ENCODE measurements at places on chromosomes 7 and 10.

DNA sequence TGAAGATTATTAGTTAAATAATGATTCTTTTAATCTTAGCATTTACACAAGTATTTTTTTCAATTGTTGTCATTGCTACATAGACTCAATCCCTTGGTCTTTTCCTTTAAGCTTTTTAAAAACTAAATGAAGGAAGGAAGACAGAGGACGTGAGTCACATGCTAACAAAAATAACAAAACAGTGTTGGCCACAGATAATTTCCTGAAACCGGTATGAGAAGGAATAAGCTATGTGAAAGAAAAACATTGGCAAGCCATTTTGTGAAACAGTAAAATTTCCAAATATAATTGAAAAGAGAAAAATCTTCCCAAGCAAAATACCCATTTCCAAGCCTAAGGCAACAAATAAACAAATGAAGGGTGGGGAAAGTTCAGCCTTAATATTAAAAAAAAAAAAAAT, 223.0 kb downstream of the AHR start:
- no peak for DNase-seq

DNA sequence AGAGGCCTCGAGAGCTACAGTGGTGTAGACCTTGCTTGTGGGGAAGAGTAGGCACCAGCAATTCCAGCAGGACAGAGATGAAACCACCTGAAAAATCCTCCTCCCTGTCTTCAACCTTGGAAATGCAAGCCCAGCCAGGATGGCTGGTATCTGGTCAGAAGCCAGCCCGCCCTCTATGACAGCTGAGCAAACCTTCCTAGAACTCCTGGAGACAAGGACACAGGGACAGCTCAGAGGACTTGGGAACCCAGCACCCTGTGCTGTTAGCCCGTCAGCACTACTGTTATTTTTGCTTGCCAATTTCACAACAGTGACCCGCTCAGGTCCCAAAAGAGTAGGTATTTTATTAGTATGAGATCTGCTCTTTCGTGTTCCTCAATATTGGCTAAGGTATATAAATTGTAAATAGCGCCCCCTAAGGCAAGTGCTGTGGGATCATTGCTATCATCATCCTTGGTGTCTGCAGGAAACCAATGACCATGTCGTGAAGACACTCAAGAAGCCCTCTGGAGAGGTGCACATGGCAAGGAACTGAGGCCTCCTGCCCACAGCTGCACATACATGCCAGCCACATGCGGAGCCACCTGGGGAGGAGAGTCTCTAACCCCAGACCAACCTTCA, 156.5 kb upstream of the CHST15 start:
- no peak for DNase-seq

DNA sequence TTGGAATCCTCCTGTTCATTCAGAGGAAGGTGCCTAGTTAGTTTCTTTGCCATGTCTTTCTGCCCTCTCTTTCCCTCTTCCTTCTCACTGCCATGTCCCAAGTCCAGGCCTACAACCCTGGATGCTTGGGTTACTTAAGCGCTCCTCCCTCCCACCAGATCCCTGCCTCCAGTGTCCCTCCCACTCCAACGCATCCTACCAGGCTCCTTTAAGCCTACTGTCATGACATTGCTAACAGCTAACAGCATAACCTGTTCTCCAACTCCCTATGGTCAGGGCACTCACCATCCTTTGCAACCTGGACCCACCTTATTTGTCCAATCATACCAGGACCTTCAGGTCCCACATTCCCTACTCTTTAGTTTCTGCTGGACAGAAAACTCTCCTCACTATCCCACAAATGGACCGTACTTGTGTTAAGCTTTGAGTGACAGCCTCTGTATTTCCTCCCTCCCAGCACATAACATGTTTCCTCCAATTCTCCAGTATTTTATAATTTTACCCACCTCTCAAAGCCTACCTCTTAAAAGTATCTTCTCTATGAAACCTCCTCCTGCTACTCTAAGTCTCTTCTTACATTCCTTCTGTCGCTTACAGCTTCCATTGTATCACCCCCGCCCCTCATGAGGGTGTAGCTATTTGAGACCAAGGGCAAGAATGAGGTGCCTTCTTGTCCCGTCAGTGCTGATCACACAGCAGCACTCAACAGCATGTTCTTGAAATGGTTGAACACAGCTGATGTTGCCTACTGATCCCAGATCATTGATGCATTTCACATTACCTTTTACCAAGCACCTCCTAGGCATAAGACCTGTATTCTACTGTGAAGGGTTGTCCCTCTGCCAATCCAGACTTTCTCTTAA, 1.7 kb downstream of the BLNK start:
- no peak for DNase-seq

GRCh38 chr7:30001998-30002397, 12.4 kb upstream of the SCRN1 start:
- DNase-seq: no peak

DNA sequence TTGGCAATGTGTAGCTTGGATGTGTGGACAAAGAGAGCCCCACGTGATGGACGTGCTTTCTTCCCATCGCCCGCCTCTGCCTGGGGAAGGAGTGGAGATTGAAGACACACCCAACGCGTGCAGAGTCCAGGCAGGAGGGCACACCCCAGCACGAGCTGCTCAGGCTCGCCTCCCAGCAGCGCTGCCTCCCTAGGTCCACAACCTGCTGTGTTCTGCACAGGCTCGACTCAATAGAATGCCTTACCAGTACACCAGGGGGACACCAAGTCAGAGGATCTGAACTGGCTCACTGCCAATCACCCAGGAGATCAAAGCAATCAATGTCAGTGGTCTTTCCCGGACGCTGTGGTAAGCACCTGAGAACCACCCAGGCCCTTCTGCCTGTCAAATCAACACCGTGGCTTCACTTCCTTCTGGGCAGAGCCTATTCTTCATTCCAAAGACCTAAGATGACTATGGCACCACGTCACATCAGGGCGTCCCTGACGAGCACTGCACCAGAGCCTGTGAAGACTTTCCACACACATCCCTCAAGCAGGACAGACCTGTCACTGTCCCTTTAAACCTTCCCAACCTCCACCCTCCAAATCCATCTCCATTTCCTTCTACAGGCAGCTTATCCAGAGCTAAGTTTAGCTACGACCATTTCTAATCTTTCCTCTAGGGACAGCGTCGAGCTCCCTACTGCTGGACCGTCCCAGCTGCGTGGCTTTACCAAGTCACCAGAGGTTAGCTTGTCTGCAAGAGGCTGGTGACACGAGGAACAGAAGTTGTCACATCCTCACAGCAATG, 72.3 kb downstream of the AMZ1 start:
- no peak for DNase-seq

- DNase-seq: no peak
Measured at GRCh38 chr7:91310830-91311460, 46.7 kb downstream of the FZD1 start.

GRCh38 chr10:115649217-115649616, 556.1 kb downstream of the ATRNL1 start:
- DNase-seq: no peak

DNA sequence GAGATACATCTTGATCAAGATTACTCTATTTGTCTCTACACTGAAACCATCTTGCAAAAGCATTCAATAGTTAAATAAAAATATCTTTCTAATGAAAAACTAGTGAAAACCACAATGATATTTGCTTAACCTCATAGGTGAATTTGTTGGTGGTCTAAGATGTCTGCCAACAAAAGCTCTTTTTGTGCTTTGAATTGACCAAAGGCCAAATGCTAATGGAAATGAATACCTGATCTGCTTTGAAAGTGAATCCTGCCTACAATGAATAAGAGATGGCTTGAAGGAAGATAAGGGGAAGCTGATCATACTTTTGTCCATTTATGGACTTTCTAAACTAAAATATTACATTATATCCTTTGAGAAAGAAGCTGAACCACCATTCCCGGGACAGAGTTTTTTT, 228.9 kb upstream of the ETV1 start:
- DNase-seq: no peak

DNA sequence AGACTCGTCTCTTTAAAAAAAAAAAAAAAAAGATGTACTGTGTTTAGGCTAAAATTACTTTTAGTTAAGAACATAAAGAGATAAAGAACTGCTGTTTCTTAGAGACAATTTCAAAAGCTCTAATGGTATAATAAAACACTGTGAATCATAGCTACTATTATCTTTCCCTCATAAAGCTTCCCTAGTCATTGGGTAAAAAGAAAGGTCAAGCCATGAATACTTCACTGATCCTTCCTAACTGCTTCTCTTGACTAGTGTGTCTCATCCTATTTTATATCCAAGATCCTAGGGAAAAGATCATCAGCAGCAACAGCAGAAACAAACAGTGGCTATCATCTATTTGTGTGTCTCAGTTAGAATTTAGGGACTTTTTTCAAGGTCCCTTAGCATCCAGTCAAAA, 10.5 kb downstream of the YME1L1 start:
- DNase-seq: no peak

- no peak for DNase-seq
Measured at GRCh38 chr10:89563861-89564478, 28.6 kb upstream of the SLC16A12 start.

GRCh38 chr10:124362568-124362967, 56.2 kb downstream of the OAT start:
- no peak for DNase-seq

GRCh38 chr7:24249266-24249665, 34.7 kb upstream of the NPY start:
- no peak for DNase-seq

GRCh38 chr7:134954197-134955082, 31.9 kb upstream of the AGBL3 start:
- DNase-seq: no peak

GRCh38 chr10:24915304-24915703, 37.1 kb downstream of the PRTFDC1 start:
- DNase-seq: no peak
